ENCODE measurements at places on chromosomes 5 and 9.

- no peak for DNase-seq
These were observed 145.4 kb upstream of the RAD23B start for GRCh38 chr9:107137495-107138202.

DNA sequence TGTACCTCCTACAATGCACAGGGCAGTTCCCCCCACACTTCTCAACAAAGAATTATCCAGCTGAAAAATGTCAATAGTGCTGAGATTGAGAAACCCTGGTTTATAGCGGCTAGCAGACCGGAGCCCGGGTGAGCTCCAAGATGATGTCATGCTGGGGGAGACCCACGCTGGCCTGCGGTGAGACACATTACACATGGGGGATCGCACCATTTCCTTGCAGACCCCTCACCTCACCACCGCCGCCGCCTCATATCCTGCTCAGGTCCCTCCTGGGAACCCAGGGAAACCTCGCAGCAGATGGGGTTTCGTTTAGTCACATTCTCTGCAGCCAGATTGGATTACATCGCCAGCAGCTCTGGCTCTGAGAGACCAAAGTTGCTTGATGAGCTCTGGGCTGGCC lies 14.7 kb upstream of the TNC start:
- no peak for DNase-seq

GRCh38 chr9:95349091-95350038 lies 31.9 kb upstream of the FANCC start:
- DNase-seq, result no peak

GRCh38 chr5:138831703-138832102 lies 43.4 kb downstream of the LRRTM2 start:
- DNase-seq, result no peak

DNA sequence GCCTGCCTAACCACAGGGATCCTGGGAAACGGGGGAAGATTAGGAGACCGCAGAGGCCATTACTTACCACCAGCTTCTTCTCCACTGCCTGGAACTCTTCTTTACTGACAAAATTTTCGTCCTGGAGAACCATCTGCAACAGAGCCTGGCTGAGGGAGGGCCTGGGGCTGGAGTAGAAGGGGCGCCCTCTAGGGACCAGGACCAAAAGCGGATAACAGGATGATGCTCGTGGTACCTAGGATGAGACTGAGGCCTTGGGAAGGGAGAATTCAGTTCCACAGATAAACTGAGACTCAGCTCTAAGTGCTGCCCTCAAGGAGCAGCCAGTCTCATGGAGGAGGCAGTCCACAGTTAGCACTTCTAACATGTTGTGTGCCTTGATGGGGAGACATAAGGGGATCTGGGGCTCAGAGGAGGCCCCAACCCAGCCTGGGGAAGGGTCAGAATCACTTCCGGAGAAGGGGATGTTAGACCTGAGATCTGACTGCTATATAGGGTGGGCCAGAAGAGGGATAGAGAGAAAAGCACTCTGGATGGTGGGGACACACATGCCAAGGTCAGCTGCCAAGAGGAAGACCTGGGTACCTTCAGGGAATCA lies 1.2 kb downstream of the SPATA24 start:
- no peak for DNase-seq

DNA sequence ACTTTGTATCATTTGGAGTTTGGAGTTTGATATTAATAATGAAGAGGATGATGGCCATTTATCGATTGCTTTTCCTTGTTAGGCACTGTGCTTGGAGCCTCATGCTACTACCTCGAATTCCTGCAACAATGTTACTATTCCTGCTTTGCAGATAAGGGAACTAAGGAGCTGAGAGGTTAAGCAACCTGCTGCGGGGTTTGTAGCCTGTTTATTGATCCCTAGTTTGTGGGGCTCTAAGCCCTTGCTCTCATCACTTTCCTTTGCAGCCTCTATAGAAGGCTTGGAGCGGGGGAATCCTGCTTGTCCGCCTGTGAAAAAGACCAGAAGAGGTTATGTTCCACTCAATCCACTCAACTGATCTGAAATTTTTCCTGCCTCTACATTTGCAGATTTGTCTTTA lies 15.8 kb downstream of the ARHGEF28 start:
- DNase-seq, result no peak

- DNase-seq, result no peak
These were observed 232.9 kb upstream of the MVB12B start for GRCh38 chr9:126093771-126094170.

- no peak for DNase-seq
These were observed 8.5 kb downstream of the KDM3B start for GRCh38 chr5:138360941-138361452.

DNA sequence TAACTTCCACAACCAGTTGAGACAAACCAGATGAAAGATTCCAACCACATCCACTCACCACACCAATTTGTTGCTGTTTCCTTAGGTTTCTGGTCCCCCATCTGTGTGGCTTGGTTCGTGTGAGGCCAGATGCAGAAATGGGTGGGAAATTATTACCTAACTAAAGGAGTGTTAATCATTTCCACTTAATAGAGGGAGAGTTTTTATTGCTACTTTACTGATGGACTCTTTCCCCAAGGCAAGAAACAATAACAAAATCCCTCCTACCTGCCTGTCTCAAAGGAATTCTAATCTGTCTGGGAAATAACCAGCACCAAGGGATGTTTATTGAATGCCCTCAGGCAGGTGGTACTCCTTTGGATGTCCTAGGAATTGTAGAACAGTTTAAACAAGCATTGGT lies 76.3 kb downstream of the TMEM167A start:
- no peak for DNase-seq

DNA sequence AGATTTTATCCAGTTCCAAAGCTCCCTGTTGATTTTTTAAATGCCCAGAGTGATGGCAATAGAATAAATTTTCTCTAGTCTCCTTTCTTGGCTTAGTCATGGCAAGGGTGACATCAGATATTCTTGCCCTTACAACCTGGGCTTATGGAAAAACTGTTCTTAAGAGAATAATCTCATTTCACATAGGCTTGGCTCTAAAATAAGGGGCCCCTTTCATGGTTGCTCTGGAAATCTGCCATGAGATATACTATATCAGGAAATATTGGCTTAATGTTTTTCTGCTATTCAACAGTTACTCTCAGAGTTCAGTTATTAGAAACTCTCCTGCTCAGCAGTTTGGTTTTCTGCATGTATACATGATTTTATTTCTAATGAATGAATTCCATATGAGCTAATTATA lies 7.8 kb downstream of the HMHB1 start:
- no peak for DNase-seq

GRCh38 chr5:121887727-121888126 lies 36.0 kb downstream of the FTMT start:
- no peak for DNase-seq

DNA sequence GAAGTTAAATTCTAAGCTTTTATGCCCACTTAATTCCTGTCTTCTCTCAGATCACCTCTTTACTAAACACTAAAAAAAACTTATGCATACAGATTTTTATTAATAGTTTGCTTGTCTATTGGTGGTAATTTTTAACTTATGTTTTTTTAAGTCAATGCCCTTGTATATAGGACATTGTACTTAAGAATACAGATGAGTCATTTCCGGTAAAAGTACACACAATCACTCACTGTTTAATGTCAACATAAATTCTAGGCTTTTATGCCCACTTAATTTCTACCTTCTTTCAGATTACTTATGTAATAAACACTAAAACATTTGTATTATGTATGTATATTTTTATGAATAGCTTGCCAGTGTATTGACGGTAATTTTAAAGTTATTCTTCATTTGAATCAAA lies 872.8 kb upstream of the CDH9 start:
- DNase-seq, result no peak

DNA sequence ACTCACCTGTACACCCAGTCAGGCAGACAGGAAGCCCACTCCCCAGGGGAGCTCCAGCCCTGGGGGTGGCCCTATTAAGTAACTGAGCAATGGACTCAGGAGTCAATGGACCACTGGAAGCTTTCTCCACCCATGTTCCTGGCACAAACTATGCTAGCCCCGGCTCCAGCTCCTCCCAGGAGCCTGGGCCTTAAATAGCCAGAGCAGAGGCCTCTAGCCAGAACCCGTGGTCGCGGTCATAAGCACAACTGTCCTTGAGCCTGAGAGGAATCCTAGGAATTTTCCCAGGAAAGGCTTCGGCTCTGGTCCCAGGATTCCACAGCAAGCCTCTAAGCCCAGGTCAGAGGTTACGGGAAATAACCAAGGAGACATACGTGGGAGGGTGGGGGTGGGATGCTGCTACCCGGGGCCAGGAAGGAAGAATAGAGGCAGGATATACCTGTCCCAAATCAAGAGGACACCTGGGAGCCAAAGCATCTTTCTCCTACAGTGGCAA lies 5.5 kb downstream of the SEPTIN8 start:
- no peak for DNase-seq

DNA sequence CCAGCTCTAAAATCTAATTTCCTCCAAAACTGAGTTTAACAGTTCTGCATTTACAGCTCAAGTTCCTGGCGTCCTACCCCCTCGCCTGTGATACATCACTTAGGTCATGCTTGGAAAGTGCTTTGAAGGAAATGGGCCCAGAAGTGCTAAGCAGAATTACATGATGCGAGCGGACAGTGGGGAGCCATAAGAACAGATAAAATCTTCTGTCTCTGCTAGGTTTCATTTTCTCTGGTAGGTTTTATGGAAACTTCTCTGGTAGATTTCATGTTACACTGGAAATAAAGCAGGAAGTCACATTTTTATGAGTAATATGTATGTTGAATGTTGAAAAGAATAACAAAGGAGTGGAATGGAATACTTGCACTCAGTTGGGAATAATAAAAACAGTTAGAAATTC lies 138.3 kb downstream of the ZDHHC21 start:
- no peak for DNase-seq

- no peak for DNase-seq
These were observed 413.2 kb downstream of the ACTL7B start for GRCh38 chr9:108442627-108443018.

GRCh38 chr5:96434201-96434645 lies 1.2 kb upstream of the PCSK1 start:
- DNase-seq, result no peak

DNA sequence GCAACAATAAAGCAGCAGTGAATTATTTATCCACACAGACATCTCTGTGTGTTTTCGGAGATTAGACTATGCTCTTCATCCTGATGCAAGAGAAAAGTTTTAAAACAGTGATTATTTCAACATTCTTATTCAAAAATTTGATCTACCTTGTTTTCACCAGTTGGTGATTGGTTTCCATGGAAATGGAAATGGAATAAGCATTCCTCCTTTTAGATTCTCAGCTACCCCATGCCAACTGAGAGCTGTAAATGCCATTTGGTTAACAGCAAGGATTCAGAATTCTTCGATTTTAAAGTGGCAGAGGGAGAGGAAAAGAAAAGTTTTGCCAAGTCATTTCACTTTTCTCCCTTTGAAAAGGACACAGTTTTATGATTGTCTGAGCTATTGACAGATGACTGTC lies 154.7 kb downstream of the PCSK5 start:
- DNase-seq, result no peak

GRCh38 chr5:5929291-5930020 lies 448.9 kb downstream of the MED10 start:
- DNase-seq, result no peak

DNA sequence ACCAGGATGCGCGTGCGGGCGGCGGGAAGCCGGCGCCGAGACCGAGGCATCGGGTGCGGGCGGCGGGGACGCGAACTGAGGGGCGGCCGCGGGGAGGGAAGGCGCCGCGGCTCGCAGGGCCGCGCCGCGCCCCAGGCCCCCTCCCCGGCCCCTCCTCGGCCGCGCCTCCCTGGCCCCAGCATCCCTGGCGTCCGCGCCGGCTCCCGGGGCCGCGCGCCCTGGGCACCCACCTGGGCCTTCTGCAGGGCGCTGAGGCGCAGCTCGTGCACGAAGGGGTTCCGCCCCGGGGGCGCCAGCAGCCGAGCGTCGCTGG lies 324 bp downstream of the LPCAT1 start:
- no peak for DNase-seq

- DNase-seq, result no peak
These were observed 13.2 kb downstream of the TICAM2 start for GRCh38 chr5:115589043-115589442.

GRCh38 chr5:151672516-151672915 lies 14.2 kb downstream of the SPARC start:
- no peak for DNase-seq

GRCh38 chr5:159906463-159906862 lies 9.8 kb upstream of the ADRA1B start:
- no peak for DNase-seq

All from cortex of kidney (tissue), 1 donor.